ENCODE measurements at places on chromosomes 7 and 10. TPM values are rescaled to one million over a fixed set of nuclear protein-coding genes. Genes with fewer than 3 reads are reported as not detected.

GJD4 gene
- total RNA-seq, result not detected

ELMO1 gene
- total RNA-seq, result 120 TPM

ABLIM1 gene
- 423 TPM for total RNA-seq

PPP1R17 gene
- not detected for total RNA-seq

CUZD1 gene
- total RNA-seq, result 4.1 TPM

C10orf105 gene
- 0.21 TPM for total RNA-seq

ATXN7L1 gene
- total RNA-seq, result 35.1 TPM

Data from naive thymus-derived CD8-positive, alpha-beta T cell (primary cell).